ENCODE measurements at places on chromosomes 6 and 20. TPM values are rescaled to one million over a fixed set of nuclear protein-coding genes. Genes with fewer than 3 reads are reported as not detected.

- DNase-seq, result no peak
These were observed 98.4 kb downstream of the PERP start for GRCh38 chr6:138008791-138009190.

- DNase-seq, result no peak
These were observed 83.3 kb upstream of the PDE10A start for GRCh38 chr6:165746331-165746730.

GRCh38 chr20:2820896-2821869, 5.0 kb downstream of the TMEM239 start:
- no peak for DNase-seq

DNA sequence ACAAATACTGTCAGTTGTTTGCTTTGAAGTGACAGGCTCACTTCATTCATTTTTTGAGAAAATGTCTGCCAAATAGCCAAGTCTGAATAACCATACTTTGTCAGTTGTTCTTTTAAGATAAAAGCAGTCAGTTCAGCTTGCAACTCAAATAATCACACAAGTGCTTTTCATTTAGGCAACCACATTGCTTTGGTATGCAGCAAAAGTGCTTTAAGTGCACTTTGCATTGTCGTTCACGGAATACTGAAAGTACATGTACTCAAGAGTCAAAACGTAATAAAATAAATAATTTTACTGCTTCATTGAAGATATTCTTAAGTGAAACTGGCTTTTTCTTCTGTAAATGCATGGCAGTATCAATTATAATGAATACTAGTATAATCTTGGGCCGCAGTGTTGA, 107.2 kb downstream of the MMS22L start:
- no peak for DNase-seq

DNA sequence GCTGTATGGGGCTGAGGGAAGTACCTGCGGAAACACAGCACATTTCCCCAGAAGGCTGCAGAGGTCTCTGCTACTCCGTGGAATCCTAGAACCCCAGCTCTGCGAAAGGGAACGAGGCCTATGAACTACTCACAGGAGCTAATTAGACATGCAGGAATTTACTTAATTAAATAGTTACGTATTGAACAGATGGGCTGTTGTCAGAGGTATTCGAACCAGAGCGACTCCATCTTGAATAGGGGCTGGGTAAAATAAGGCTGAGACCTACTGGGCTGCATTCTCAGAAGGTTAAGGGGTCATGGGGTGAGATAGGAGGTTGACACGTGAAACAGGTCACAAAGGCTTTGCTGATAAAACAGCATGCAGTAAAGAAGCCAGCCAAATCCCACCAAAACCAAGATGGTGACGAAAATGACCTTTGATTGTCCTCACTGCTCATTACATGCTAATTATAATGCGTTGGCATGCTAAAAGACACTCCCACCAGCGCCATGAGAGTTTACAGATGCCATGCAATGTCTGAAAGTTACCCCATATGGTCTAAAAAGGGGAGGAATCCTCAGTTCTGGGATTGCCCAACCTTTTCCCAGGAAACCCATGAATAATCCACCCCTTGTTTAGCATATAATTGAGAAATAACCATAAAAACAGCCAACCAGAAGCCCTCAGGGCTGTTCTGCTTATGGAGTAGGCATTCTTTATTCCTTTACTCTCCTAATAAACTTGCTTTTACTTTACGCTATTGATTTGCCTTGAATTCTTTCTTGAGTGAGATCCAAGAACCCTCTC, 14.7 kb upstream of the SSTR4 start:
- no peak for DNase-seq

DNAH8 gene
- total RNA-seq, result 0.11 TPM

DNA sequence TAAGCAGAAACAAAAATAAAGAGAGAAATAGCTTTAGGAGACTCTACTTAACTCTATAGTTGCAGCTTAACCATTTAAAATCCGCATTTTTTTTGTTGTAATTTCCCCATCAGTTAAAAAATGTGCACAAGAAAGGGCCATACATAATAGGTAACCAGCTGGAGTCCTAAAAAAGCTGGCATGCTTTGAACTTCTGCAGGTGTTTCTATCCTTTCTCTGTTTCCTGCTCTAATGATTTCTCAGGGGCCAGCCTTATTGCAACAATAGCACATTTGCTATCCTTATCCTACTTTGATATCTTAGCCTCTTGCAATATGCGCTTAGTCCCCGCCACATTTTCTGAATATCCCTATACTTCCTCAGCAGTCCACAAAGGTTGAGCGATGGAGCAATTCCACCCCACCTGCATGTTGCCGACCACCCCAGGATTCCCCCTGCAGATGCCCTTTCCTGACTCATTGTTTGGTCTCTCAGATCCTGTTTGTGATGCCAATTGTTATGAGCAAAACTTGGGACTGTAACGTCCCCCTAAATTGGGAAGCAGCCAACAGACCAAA, 48.5 kb downstream of the TRIM27 start:
- no peak for DNase-seq

DNA sequence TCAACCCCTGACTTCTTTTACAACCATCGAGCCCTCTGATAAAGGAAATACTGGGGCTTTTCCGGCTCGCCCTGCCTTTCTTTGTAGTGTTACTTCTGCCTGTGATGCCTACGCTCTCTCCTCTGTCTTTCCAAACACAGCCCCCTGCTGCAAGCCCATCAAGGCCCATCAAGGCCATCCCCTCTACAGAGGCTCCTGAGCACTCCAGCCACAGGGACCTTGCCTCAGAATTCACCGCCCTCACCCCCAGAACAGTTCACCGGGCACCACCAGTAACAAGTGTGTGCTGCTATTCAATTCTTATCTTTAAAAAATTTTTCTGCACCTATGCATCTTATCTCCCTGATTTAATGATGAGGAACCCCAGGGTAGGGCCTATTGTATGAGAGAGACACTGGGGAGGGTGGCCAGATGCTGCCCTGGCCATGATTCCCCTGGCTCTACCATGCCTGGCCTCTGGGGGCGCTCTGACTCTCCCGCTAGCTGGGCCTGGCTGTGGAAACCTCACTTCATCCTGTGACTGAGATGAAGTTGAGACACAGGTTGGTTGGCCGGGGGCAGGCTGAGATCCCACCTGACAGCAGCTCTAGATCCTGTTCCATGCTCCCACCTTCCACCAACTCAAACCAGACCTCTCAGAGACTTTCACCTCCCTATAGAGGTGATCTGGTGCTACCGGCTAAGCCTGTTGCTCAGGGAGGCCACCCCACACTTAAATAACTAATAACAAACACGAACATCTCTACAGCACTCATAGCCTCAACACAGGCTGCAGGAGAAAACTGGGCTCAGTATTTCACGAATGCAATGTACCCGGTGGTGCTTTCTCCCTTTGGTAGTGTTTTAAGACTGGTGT, 19.2 kb upstream of the GLP1R start:
- DNase-seq, result peak; percentile 25

ETV7 gene
- 1.4 TPM for total RNA-seq

DNA sequence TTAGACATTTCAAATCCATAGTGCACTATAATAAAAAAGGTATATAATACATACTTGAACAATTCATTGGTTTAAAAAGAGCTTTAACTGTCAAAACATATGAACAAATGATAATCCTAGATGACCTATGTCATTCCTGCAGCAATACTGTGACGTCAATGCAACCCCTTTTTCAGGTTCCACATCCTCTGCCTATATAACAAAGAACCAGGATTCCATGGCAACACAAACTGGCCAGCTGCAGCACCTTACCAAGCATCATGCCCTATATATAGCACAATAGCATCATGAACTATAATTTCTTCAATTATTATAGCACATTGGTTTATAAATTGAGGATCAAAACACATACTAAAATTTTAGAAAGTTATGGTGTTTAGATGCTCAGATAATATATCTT, 578 bp upstream of the PTCHD4 start:
- no peak for DNase-seq

DNA sequence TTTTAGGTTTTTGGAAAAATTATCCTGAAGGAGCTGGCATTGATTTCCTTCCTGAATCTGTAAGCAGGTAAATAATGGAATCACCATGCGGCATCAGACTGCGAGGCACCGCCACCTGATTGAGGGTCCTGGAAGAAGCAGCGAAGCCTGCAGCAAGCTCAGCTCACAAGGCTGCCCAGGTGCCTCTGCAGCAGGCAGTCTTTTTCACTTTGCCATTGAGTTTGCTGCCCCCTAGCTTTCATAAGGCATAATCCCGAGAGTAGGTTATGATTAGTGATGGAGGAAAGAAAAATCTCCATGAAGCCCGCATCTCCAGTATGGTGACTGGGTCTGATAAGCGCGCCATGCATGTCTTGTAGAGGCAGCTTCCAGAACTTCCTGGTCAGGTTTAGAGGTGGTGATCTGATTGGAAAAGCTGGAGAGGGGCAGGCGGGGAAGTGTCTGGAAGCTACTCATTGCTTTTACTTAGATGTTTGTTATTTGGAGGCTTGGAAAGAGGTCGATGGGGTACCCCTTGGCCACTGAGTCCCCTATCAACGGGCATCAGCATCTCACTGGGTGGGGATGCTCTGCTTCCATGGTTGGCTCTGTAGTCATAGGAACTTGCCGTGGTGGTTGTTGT, 26.7 kb downstream of the IYD start:
- DNase-seq, result peak; percentile 93

- DNase-seq, result no peak
These were observed 12.8 kb upstream of the PLN start for GRCh38 chr6:118535176-118535844.

GRCh38 chr6:119322034-119322433, 27.5 kb downstream of the MAN1A1 start:
- no peak for DNase-seq

DNA sequence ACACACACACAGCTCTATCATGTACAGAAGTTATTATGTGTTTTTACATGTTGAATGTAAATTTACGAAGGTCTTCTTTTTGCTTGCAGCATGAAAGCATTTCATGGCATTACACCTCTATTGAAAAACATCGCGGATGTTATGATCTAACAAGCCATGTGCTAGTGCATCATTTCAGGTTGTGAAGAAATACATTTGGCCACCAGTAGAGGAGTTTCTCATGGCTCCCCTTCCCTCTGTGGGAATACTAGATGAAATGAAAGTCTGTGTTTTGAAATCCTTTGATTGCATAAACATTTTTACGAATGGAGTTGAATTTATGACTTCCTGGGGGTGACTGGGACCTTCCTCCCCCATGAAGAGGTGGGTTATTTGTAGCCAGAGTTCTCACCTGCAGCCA, 17.7 kb downstream of the MAS1 start:
- no peak for DNase-seq

- DNase-seq, result peak; percentile 78
These were observed at the start of gene SERPINB6 for GRCh38 chr6:2971420-2972218. TSS of gene SERPINB6 (minus strand) at chr6:2971567. CDS start at chr6:2959332, 12,235 bp downstream.

DNA sequence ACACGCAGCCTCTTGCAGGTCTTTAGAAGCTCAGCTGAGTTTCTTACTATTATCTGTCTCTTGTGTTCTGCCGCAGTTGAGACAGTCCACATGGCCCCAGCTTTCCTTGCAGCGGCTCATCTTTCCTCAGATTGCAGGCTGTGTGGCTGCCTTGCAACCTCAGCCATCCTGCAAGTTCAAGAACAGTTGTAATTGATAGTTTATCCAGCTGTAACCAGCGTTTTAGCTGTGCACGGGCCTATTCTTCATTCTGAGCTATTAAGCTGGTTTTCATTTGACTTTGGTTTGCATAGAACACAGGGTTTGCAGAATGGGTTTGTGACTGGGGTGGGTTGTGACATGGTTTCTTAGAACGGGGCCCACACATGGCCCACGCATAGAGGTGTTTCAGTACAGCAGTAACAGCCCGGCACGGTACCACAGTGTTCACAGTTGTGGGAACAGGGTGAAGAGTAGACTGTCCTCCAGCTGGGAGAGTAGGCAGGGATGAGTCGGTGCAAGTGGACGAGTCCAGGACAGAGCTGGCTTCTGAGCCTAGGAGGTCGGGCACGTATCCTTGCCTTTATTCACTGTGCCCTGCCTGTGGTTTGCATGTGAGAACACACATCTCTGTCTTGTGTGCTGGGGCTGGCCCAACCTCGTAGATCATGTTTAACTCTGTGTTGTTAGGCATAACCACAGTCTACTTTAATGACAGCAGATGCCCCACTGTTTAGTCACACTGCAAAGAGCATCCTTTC, 89.2 kb downstream of the RPP40 start:
- DNase-seq, result no peak

PEDS1 gene
- total RNA-seq, result 17.1 TPM

CTCFL gene
- total RNA-seq, result not detected

GRCh38 chr6:130043344-130043743, 25.0 kb downstream of the L3MBTL3 start:
- no peak for DNase-seq

- DNase-seq, result no peak
These were observed 114.2 kb upstream of the JARID2 start for GRCh38 chr6:15131651-15132061.

DNA sequence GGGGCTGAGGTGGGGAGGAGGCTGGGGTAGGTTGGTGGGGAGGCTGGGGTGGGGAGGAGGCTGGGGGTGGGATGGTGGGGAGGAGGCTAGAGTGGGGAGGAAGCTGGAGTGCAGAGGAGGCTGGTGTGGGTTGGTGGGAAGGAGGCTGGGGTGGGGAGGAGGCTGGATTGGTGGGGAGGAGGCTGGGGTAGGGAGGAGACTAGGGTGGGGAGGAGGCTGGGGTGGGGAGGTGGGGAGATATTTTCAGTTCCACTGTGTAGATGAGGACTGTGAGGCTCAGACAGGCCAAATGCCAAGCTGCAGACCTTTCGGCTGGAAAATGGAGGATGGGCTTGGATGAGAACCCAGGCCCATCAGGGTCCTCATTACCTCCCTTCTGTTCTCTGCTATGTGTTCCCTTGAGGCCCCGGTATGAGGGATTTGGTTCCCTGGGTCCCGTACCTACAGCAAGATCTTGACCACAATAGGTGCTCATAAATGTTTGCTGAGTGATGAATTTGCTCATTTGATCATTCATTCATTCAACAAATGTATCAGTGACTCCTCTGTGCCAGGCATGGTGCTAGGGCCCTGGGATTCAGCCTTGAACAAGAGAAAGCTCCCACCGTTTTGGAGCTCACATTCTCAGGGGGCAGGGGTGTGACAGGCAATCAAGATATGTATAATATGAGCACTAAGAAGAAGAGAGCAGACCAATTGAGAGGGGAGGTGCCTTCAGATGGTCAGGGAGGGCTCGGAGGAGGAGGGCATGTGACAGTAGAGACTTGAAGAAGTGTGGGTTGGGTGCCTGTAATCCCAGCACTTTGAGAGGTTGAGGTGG, 36.1 kb upstream of the NOL4L start:
- DNase-seq, result no peak

- peak; percentile 8 for DNase-seq
These were observed 15.9 kb downstream of the CPNE1 start for GRCh38 chr20:35648836-35649235.

DNA sequence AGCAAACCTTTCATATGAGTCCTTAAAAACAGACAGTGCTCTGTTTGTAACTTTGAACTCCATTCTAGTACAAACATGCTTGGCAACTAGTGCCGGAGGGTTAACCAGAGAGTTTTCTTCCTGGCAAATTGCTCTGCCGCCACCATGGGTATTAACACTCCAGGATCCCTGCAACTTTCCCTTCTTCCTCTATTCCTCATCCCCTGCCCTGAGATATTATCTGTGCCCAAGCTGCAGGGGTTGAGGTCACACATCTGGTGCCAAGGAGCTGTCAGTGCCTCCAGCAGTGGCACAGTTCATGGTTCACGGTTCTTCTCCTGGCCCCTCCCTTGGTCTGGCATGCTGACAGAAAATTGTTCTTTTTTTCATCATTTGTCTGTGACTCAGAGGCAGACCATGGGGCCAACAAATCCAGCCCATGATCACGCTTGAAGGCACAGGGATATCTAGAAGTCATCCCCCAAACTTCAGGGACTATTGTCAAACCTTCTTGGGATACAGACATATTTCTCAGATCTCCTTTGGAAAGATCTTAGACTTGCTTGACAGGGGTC, 77.5 kb downstream of the ATXN1 start:
- peak; percentile 80 for DNase-seq

AVP gene
- total RNA-seq, result not detected

- no peak for DNase-seq
These were observed 121.6 kb downstream of the OGFRL1 start for GRCh38 chr6:71410164-71410566.
